Mesothelial cell of epicardium (in vitro differentiated cells): ENCODE measurements at places on chromosomes 1 and 21.

DNA sequence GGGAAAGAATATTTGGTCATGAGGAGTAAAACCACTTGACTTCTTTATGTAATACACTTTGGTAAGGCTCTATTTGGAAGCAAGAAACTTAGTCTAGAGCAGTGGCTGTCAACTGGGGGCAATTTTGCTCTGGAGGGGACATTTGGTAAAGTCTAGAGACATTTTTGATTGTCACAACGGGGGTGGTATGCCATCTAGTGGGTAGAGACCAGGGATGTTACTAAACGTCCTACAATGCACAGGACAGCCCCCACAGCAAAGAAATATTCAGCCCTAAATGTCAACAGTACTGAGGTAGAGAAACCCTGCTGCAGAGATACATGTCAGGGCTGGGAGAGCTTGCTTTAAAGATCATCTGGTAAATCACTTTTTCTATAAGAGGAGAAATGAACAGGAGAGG, 13.5 kb downstream of the FUCA1 start:
- H3K27ac ChIP-seq: no peak overlapping the region
- H3K27me3 ChIP-seq: no peaks in the 10 kb centered on the region
- peaks cover 31% of the 10 kb centered on the region for H3K36me3 ChIP-seq

GRCh38 chr1:65174585-65174984, 26.6 kb downstream of the AK4 start:
- H3K27me3 ChIP-seq: no peaks in the 10 kb centered on the region
- H3K36me3 ChIP-seq: no peaks in the 10 kb centered on the region
- DNase-seq: no peak
- H3K4me1 ChIP-seq: peaks cover 18% of the 10 kb centered on the region

DNA sequence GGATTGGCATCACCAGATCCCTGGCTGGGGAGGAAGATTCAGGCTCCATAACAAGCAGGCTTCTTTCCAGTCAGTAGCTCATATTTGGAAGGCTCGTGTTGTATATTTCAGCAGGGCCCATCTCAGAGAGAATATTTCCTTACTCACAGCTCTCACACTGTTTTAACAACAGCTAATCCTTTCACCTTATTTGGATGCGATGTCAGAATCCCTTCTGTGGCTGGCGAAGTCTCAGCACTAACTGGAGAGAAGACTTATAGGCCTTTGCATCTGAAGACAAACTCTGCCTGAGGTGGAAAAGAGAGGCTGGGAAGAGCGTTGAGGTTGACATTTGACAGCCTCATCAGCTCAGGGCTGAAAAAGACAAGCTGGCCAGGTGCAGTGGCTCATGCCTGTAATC, 47.2 kb upstream of the CAPZB start:
- H3K27me3 ChIP-seq: no peaks in the 10 kb centered on the region
- H3K27ac ChIP-seq: no peak overlapping the region
- DNase-seq: no peak
- no peak overlapping the region for H3K4me3 ChIP-seq
- peaks cover 3% of the 10 kb centered on the region for H3K36me3 ChIP-seq

- DNase-seq: no peak
- H3K4me3 ChIP-seq: no peak overlapping the region
- peaks cover 9% of the 10 kb centered on the region for H3K27me3 ChIP-seq
- no peak overlapping the region for H3K27ac ChIP-seq
- H3K4me1 ChIP-seq: peaks cover 2% of the 10 kb centered on the region
Measured at GRCh38 chr1:86421601-86422280, 2.2 kb upstream of the CLCA2 start.

DNA sequence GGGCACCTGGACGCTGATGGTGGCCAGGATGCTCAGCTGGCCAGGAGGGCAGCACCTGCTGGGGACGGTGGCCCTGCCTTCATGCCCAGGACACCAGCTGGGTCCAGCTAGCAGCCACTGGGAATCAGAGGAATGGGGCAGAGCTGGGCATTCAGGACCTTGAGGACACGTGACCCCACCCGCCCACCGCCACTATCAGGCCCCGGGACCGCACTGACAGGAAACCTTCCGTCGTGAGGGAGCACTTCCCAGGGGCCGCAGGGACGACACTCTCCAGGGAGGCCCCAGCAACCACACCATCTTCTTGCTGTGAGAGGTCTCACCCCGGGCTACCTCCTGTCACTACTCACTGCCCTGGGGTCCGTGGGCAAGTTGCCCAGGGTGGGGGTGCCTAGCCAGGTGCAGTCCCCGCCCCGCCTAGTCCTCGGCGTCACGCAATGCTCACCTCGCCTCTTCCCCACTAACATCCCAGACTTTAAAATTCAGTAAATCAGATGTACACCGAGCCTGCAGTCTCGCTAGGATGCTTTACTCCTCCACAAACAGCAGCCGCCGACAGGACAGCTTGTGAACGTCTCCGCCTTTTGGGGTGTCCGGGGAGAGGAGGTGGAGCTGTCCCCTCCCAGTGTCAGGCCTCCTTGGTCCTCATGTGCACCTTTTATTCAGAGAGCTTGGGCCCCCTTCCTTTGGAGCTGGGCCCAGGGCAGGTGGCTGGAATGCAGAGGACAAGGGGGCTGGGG, 4.9 kb downstream of the VWA1 start:
- no peak overlapping the region for H3K4me3 ChIP-seq
- no peak for DNase-seq
- peaks cover 4% of the 10 kb centered on the region for H3K36me3 ChIP-seq
- no peaks in the 10 kb centered on the region for H3K27me3 ChIP-seq
- peaks cover 16% of the 10 kb centered on the region for H3K4me1 ChIP-seq

DNA sequence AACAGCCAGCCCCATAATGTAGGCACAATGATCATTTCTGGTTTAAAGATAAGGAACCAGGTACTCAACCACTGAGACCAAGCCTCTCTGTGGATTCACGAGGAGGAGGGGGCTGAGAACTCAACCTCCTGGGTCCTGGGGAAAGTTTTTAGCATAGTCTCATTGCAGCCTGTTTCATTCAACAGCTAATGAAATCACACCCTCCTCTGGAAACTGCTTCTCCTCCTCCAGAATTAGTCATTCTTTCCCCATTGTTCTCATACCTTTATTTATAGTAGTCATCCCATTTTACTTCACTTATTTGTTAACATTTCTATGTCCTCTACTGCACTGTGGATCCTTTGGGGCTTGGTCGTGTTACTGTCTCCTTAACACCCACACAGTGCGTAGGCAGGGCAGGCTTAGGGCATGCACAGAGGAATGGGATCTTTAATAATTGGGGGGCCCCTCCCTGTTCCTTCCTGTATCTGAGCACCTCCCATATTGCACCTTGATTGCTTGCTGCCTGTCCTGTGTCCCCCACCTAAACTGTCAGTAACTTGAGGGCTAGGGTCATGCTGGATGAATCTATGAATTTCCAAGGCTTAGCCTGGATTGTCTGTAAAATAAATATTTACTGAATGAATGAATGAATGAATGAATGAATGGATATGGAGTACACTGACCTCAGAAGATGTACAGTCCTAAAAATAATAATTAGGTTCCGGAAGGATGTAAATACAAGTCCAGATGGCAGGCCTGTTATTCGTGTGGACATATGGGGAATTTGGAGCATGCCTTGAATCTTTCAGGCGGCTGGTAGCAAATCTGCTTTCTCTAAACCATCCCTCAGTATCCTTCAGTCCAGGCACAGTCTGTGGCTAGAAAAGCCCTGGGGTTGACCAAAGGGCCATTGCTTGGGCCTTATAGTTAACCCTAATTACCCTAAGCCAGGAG, 153.8 kb upstream of the HMGB4 start:
- H3K36me3 ChIP-seq: no peaks in the 10 kb centered on the region
- peaks cover 37% of the 10 kb centered on the region for H3K27me3 ChIP-seq
- no peaks in the 10 kb centered on the region for H3K4me1 ChIP-seq
- H3K27ac ChIP-seq: no peak overlapping the region
- DNase-seq: no peak

DNA sequence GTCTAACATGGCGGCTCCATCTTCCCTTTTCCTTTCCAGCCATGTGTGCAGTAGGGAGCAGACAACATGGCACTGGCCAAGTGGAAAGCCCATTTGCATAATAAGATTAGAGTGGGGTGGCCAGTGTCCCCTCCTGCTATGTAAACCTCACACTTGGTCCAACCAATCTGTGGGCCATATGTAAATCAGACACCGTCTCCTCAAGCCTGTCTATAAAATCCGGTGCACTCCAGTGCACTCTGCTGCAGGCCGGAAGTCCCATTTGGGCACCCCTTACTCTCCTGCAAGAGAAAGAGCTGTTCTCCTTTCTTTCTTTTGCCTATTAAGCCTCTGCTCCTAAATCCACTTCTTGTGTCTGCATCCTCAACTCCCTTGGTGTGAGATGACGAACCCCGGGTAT, 44.1 kb downstream of the OLFML3 start:
- DNase-seq: no peak
- H3K4me3 ChIP-seq: no peak overlapping the region
- H3K27me3 ChIP-seq: no peaks in the 10 kb centered on the region
- H3K4me1 ChIP-seq: peaks cover 21% of the 10 kb centered on the region
- no peak overlapping the region for H3K27ac ChIP-seq

DNA sequence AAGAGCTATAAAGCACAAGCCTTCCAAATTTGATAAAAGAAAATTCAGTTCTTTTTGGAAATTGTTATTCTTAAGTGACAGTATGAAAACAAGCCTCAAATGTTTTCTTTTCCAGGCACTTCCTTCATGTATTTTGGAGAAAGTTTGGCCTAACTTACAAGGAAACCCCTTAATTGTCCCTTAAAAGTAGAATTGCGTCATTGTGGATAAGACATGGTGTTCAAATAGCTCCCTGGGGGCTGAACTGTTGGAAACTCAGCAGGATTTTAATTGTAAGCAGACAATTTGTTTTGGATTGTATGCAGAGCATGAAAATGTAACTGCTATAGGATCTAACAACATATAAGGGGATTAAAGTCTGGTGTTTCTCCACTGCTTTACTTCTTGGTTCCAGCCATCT, 35.4 kb upstream of the FGGY start:
- no peak for DNase-seq
- H3K27me3 ChIP-seq: no peaks in the 10 kb centered on the region
- no peak overlapping the region for H3K4me3 ChIP-seq
- H3K4me1 ChIP-seq: peaks cover 20% of the 10 kb centered on the region
- peaks cover 2% of the 10 kb centered on the region for H3K36me3 ChIP-seq

GRCh38 chr1:152906023-152906565, 2.3 kb upstream of the IVL start:
- H3K4me1 ChIP-seq: no peaks in the 10 kb centered on the region
- H3K4me3 ChIP-seq: no peak overlapping the region
- no peaks in the 10 kb centered on the region for H3K36me3 ChIP-seq
- H3K27ac ChIP-seq: no peak overlapping the region
